ENCODE measurements at places on chromosomes 13 and 19.

DNA sequence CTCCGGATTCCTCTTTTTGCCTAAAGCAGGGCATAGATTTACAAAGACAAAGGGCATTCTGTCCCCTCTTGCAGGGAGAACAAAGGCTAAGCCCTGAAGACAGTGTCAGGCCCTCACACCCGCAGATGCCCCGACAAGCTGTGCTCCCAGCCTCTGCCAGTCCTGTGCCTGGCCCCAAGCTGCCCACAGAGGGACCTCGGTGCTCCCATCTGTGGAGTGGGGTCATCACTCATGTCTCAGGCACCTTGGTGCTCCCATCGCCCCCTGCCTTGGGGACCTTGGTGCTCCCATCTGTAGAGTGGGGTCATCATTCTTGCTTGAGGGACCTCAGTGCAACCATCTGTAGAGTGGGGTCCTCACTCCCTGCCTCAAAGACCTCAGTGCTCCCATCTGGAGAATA lies 24.3 kb downstream of the C13orf46 start:
- no peak for DNase-seq

DNA sequence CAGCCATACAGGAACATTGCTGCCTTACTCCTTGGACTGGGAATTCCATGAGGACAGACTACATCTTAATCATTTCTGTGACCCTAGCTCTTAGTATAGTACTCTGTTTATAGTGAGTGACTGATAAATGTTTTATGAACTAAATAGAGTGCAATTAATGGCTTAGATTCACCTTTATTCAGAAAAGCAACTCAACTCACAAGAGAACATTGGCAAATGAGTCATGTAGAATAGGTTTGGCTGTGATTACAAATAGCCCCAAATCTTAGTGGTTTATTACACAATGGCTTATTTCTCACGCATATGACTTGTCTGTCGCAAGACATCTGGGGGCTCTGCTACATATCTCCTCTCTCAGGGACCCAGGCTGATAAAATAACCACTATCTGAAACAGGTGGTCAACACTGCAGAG lies 121.6 kb upstream of the KL start:
- no peak for DNase-seq

- DNase-seq: no peak
Measured at GRCh38 chr19:7744871-7745650, 2.3 kb downstream of the CD209 start.

DNA sequence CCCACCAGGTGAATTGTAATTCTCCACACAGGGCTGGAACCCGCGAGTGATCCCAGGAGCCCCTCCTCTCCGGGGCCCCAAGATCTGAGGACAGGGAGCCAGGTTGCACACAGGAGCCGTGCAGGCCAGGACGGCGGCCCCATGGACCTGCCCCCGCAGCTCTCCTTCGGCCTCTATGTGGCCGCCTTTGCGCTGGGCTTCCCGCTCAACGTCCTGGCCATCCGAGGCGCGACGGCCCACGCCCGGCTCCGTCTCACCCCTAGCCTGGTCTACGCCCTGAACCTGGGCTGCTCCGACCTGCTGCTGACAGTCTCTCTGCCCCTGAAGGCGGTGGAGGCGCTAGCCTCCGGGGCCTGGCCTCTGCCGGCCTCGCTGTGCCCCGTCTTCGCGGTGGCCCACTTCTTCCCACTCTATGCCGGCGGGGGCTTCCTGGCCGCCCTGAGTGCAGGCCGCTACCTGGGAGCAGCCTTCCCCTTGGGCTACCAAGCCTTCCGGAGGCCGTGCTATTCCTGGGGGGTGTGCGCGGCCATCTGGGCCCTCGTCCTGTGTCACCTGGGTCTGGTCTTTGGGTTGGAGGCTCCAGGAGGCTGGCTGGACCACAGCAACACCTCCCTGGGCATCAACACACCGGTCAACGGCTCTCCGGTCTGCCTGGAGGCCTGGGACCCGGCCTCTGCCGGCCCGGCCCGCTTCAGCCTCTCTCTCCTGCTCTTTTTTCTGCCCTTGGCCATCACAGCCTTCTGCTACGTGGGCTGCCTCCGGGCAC lies 3.9 kb downstream of the FFAR1 start:
- no peak for DNase-seq

DNA sequence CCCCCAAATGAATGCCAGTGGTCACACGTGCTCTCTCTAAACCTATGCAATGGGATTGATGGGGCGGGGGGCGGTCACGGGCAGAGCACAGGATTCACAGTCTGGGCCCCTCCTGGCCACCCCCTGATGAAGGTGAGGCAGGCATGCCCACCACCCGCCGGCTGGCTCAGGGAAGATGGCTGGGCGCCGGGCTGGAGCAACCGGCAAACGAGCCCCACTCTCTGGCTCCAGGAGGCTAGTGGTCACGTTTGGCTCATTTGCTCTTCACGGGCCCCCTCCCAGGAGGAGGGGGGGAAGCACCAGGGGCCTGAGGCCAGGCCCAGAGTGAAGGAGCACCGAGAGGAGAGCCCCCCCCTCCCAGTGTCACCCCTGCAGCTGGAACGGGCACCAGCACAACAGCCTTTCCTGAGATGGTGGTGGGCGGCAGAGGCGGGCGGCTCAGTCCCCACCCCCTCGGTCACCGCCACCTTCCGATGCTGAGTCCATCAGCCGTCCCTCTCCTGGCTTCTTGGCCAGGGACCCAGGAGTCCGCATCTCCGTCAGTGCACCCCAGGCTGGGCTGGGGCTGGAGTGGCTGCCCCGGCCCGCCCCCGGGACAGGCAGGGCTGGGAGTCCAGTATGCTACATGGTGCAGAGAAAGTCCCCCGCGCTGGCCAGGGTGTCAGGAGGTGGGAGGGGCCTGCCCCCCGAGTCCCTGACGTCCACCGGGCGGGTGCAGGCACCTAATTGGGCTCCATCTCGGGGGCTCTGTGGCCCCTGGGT lies 9.7 kb downstream of the BBC3 start:
- no peak for DNase-seq

DNA sequence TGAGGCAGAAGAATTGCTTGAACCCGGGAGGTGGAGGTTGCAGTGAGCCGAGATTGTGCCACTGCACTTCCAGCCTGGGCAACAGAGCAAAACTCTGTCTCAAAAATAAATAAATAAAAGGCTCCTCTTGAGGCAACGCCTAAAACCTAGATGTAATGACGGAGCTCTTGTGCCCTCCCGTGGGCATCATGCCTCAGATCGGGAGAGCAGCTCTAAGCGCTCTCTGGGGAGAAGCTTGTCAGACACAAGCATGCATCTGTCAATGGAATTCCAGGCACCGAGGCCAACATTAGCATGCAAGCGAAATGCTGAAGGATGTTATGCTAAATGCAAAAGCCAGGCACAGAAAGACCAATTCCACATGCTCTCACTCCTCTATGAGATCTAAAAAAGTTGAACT lies 45.6 kb upstream of the MRI1 start:
- DNase-seq: no peak

- DNase-seq: no peak
Measured at GRCh38 chr19:37251308-37252229, 33.6 kb downstream of the ZNF383 start.

- no peak for DNase-seq
Measured at GRCh38 chr19:32342695-32343094, 2.7 kb upstream of the ZNF507 start.

- peak; percentile 62 for DNase-seq
Measured at GRCh38 chr19:41957838-41958366, 1.2 kb downstream of the RABAC1 start.

DNA sequence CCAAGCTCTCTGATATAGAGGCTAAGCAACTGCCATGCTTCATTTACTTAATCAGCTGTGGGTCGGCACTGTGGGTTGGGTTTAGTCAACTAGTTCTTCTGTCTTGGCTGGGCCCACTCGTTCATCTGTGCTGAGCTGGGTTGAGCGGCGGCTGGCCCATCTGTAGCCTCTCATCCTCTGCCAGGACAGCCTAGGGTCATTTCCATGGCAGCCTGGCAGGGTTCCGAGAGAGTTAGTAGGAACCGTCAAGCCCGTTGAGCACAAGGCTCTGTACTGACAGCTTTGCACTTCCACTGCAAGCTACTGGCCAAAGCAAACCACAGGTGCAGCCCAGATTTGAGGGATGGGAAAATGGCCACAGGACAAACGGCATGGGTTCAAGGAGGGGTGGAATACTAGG lies 6.6 kb upstream of the ZNF835 start:
- DNase-seq: no peak

GRCh38 chr19:3950871-3951861 lies 18.3 kb downstream of the NMRK2 start:
- peak; percentile 60 for DNase-seq

DNA sequence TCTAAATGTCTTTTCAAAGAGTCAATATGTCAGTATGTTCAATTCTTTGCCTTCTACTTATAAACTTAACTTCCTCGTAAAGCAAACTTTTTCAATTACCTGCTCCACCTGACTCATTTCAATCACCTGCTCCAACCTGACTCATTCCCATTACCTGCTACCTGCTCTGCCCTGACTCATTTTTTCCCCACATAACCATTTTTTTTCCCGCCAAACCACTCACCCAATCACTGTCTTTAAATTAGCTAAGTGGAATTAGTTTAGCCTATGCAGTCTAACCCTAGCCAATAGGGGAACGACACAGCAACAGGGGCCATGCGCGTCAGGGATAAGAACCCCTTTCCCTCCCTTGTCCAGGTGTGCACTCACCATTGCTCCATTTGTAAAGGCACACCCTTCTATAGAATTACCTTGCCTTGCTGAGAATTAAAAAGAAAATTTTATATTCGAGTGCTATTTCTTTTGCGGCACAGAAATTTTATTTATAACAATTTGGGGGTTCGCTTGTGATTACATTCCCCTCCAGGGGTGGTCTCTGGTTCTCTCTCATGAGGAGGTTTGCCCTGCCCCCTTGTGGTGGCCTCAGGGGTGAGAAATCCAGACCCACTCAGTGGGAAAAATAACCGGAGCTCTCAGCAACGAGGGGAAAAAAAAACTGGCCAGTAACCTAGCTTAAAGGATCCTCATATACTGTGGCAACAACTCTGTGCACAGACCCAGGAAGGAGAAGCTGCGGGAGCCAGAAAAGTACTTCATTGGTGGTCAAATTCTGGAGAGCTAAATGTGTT lies 193.1 kb downstream of the ZNF486 start:
- no peak for DNase-seq

GRCh38 chr13:26037302-26037701 lies 14.5 kb downstream of the SHISA2 start:
- peak; percentile 60 for DNase-seq

DNA sequence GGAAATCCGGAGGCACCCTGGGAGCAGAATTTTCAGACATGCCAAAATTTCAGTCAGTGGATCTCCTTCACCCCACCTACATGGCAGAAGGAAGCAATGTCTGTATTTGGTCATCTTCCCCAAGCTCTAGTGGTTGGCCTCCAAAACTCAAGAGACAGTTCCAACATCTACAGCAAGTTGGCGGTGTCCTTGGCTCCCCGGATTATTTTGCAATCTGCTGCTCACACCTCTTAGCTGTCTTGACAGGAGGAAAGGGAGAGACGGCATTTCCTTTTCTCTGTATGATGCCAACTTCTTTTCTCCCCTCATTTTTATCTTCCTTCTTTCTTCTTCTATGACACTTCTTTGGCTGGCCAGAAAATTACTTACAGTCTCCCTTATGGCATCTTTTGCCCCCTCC lies 159.9 kb downstream of the SUCLA2 start:
- DNase-seq: no peak

DNA sequence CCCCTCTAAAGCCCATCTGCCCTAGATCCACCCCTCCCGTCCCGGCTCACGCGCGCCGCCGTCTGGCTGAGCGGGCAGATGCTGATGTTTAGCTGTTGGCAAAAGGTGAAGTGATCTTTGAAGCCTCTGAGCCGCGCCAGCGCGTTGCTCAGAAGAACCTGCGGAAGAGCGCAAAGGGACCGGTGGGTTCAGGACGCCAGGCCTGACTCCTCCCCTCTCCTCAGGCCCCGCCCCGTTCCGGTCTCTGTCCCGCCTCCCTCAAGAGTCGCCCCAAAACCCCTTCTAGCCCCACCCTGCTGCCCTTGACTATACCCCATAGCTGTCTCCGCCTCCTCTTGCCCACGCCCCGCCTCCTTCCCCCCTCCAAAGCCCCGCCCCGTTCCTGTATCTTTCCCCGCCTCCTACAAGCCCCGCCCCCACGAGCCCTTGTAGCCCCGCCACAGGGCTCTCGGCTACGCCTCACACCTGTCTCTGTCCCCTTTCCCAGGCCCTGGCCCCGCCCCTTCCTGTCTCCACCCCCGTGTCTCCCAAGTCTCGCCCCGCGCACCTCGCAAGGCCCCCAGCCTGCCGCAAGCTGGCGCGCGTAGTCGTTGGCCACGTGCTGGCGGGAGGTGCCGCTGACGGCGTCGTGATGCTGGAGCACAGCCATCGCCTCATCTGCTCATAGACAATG lies 9.5 kb downstream of the MAN2B1 start:
- peak; percentile 71 for DNase-seq

DNA sequence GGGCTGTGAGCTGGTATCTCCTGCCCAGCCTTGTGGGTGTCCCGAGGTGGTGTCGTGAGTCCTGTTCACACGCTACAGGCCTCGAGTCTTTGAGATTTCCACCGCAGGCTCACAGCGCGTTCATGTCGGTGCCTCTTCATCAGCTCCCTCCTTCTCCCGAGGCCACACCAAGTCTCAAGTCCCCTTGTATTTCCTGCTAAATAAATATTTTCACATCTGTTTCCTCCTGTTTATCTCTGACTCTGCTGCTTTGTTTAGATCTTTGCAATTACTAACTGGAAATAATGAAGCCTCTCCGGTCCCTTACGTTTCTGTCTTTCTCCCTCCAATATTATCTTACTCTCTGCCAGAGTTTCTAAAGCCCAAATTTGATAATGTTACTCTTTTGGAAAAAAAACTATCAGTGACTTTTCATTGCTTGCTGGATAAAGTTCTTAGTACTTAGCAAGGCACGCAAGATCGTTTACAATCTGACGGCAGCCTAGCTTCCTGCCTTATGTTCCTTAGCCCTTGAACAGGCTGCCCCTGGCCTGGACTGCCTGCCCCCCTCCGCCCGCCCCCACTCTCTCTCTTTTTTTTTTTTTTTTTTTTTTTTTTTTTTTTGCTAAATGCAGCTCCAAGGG lies 130.5 kb upstream of the RNF113B start:
- DNase-seq: no peak

- DNase-seq: no peak
Measured at GRCh38 chr19:3444695-3445234, 35.6 kb downstream of the SMIM24 start.

DNA sequence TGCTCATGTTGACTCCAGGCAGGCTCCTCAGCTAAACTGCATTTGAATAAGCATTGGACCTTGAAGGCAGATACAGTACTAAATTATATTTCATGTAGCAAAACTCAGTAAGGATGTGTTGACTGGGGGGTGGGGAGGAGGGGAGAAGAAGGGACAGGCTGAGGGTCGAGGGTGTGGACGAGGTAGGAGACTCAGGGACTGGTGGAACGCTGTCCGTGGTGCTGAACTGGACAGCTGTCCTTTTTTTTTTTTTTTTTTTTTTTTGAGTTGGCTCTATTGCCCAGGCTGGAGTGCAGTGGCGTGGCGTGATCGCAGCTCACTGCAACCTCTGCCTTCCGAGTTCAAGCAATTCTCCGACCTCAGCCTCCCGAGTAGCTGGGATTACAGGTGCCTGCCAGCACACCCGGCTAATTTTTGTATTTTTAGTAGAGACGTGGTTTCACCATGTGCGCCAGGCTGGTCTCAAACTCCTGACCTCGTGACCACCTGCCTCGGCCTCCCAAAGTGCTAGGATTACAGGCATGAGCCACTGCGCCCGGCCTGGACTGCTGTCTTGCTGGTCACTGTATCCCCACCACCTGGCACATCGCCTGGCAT lies 33.2 kb upstream of the CASP14 start:
- no peak for DNase-seq

- DNase-seq: no peak
Measured at GRCh38 chr13:111122631-111123030, 7.5 kb downstream of the ARHGEF7 start.

GRCh38 chr13:45700971-45701900 lies 884 bp upstream of the CBY2 start:
- no peak for DNase-seq
